ENCODE measurements at places on chromosomes 4 and X.
A peak's percentile ranks its signal among the peaks of the same experiment; 100 is the strongest.

DNA sequence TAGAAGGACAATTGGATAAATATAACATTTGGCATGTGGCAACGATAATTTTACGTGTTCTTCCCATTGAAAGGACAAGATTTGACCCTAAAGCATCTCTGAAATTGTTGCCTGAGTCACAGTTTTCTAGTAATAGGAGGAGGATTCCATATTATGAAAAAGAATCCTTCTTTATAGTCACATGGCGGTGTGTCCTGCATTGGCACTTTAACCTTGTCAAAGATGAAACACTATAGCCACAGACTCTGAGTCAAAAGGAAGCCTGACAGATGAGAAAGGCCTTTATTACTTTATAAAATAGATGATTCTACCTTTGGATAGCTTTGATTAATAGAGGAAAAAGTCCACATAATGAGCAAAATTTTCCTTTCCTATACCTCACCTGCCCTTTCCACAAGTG is 11.5 kb downstream of the LNX1 start:
- DNase-seq, result no peak

DNA sequence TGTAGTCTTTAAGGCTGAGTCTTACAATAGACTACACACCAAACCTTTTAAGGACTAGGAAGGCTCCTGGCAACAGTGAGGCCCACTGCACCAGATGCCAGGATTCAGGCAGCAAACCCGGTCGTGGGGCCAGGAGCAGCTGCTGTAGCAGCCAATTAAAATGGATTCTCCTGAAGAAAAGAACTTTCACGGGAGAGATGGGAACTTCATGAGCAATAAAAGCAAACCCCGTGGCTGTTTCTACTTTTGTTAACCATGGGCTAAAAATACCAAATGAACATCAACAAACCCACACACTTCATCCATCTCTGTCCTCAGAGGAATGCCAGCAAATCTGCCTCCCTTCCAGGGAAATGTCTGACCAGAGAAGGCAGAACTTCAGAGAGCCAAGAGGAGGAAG is 101.4 kb downstream of the BTC start:
- DNase-seq, result no peak

DNA sequence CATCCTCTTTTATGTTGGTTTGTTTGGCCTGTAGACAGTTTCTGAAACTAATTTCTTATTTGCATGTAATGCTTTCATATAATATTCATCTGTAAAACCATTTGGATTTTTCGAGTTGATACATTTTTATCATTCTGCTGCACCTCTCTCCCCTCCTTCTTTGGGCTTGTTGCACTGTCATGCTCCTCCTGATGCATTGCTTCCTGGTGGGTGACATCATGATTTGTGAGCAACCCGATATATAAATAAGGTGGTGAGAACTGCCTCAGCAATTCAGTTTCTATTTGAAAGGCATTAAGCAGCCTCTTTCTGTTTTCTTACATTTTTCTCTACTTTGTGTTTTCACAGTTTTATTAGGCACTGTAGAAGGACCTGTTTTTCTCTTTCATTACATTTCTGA is 515.7 kb downstream of the RPA4 start:
- DNase-seq, result no peak

- DNase-seq, result peak; percentile 19
Measured at GRCh38 chrX:117972711-117973109, 143.9 kb downstream of the KLHL13 start.

GRCh38 chr4:6974138-6974848 is 64.7 kb downstream of the TBC1D14 start:
- no peak for DNase-seq
